Endothelial cell of umbilical vein (primary cell): ENCODE measurements at places on chromosomes 11 and 22. TPM values are rescaled to one million over a fixed set of nuclear protein-coding genes. Genes with fewer than 3 reads are reported as not detected.

The TRIM21 gene
- 19.1 and 20.8 TPM in 2 replicates for total RNA-seq

The MYRF gene
- total RNA-seq, result 0.82 and 1.8 TPM in 2 replicates

The CRYBA4 gene
- total RNA-seq, result not detected in 2 replicates

The TSPAN18 gene
- 65.3 and 118 TPM in 2 replicates for total RNA-seq

The JAML gene
- total RNA-seq, result 0.35 and 0.39 TPM in 2 replicates

The CNTN5 gene
- not detected in 2 replicates for total RNA-seq
